ENCODE measurements at places on chromosomes 3 and 15.

- no peak for DNase-seq
Observed at GRCh38 chr3:99648516-99648915, 10.1 kb downstream of the COL8A1 start.

DNA sequence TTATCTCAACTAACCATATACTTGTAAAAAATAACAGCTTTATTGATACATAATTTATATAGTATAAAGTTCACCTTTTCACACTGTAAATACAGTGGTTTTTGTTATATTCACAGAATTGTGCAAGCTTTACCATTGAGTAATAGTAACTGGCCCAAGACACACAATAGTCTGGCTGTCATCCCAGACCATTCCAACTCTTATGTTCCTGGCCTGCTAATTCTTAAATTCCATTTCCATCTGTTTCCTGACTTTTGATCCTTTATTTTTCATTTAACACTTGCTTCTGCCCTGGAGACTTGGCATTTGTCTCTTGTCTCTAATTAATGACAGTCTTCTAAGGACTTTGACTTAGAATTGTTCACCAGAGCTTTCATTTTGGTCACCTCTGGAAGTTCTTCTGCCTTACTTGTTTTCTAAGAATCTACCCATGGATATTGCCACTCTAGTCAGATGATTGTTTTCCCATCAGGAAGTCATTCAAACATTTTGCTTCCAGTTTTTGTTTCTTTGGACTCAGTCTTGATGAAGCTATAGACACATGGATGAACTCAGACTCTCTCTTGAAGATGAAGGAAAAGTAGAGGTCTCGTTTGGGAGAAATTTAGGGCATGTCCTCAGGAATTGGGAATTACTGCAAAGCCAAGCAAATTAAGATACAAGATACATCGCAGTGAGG lies 27.2 kb upstream of the PLSCR4 start:
- DNase-seq = no peak

DNA sequence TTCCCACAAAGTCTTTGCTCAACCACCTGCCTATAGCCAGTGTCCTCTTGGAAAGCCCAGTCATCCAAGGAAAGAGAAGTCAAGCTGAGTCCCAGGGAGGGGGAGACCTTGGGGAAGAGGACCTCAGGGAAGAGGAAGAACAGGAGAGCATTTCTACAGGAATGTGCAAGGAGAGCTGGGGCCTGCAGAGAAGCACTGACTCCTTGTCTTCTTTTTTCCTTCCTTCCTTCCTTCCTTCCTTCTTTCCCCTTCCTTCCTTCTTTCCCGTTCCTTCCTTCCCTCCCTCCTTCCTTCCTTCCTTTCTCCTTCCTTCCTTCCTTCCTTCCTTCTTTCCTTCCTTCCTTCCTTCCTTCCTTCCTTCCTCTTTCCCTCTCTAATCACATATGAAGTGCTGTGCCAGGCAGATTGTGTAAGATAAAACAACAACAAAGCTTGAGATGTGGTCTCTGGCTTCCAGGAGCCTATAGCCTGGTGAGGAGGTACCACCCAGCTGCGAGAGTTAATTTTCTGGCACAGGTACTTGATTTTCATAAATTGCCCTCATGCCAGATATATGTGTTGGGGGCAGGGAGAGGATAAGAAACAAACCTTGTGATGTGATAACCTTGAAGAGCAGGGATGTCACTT lies 70.0 kb downstream of the NOX5 start:
- DNase-seq = no peak

GRCh38 chr3:32106929-32107362 lies 526 bp downstream of the GPD1L start:
- DNase-seq = no peak

- no peak for DNase-seq
Observed at GRCh38 chr3:61594964-61595285, 33.6 kb downstream of the PTPRG start.

Measured in NCI-H1694 treated with DMSO at 0.1 percent for 48 hours (cell line).